NCI-H524 treated with DMSO at 0.1 percent for 48 hours (cell line): ENCODE measurements at places on chromosomes 3 and 15.
A peak's percentile ranks its signal among the peaks of the same experiment; 100 is the strongest.

GRCh38 chr3:27079427-27080257 is 289.5 kb downstream of the NEK10 start:
- no peak for DNase-seq

GRCh38 chr3:194185221-194185620 is 49.3 kb downstream of the HES1 start:
- no peak for DNase-seq

DNA sequence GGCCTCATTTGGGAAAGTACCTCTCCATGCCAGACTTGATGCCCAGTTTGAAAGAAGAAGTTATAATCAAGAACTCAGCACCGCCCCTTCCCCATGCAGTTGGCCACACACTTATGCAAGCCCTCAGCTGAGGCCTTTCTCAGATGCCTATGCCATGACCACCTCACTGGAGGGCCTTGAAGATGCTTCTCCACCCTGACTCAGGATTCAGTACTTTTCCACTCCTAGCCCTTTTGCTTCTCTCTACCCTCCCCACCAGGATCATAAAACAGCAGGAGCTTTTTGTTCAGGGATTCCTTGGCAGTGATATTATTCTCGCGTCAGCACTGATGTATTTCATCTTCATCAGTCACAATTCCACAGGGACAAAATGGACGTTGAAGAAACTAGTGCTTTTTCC is 313.5 kb downstream of the PYDC2 start:
- DNase-seq = no peak

GRCh38 chr3:76138921-76139320 is 353.6 kb upstream of the ZNF717 start:
- no peak for DNase-seq

- DNase-seq = no peak
Measured at GRCh38 chr3:64410226-64410625, 185.0 kb upstream of the PRICKLE2 start.

- DNase-seq = no peak
Measured at GRCh38 chr15:85557385-85557784, 177.0 kb downstream of the AKAP13 start.

DNA sequence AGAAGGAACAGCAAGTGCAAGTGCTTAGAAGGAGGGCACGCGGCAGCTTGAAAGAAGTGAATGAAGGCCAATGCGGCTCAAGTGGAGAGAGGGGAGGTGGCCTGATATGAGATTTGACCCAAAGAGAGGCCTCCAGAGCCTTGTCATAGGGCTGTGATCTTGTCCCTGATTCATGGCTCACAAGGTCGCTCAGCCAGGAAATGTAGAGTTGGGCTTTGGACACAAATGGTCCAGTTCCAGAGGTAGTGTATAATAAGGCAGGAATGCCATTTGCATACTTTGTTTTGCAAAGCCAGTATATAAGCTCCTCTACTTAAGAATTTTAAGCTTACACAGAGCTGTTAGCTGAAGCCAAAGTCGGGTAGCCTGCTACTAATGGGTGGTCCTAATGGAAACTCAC is 33.7 kb downstream of the HGD start:
- no peak for DNase-seq

GRCh38 chr15:29355477-29355876 is 85.9 kb upstream of the NSMCE3 start:
- no peak for DNase-seq

- DNase-seq = no peak
Measured at GRCh38 chr3:152319831-152320617, 51.3 kb downstream of the MBNL1 start.

GRCh38 chr3:11220230-11220629 is 52.0 kb upstream of the ATG7 start:
- DNase-seq = no peak

DNA sequence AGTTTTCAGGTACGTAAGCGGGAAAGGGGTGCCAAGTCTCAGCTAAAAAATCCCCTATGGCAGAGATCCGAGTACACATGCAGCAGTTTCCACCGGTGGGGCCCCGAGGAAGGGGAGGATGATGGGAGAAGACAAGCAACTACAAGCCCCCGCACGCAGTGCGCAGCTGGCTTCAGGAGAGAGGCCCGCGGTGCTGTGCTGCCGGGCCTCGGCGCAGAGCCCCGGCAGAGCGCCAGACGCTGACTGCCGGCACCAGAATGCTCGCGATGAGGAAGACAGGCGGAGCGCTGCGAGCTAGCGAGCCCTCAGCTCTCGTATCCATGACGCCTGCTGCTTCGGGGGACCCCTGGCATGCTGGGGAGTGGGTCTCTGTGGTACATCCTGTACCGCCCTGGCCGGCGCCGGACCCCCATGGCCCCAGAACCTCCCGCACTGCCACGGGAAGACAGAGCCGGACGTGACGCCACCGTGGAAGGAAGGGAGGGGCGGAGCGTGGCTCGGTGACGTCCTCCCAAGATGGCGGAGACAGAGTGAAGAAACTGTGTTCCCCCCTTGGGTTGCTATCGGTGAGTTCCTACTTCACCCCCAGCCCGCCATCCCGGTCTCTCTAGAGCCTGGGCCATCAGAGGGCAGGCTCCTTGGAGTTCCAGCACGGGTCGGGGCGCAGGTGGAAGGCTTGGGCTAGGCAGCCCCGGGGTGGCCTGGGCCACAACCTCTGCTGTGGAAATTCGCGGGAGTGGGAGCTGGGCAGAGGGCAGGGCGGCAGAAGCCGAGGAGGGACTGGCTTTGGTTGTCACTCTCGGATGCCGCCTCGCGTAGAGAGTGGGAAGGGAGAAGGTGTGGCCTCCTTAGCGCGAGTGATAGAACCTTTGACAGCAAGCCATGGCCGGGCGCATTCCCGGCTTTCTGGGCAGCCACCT is at the start of gene MYNN:
Gene MYNN (plus strand): TSS at position 500 of the 920 bp plus-strand sequence. CDS start 900 bp downstream, outside the sequence.
- DNase-seq = peak; percentile 69

- DNase-seq = no peak
Measured at GRCh38 chr3:24454393-24454792, 40.3 kb downstream of the THRB start.

DNA sequence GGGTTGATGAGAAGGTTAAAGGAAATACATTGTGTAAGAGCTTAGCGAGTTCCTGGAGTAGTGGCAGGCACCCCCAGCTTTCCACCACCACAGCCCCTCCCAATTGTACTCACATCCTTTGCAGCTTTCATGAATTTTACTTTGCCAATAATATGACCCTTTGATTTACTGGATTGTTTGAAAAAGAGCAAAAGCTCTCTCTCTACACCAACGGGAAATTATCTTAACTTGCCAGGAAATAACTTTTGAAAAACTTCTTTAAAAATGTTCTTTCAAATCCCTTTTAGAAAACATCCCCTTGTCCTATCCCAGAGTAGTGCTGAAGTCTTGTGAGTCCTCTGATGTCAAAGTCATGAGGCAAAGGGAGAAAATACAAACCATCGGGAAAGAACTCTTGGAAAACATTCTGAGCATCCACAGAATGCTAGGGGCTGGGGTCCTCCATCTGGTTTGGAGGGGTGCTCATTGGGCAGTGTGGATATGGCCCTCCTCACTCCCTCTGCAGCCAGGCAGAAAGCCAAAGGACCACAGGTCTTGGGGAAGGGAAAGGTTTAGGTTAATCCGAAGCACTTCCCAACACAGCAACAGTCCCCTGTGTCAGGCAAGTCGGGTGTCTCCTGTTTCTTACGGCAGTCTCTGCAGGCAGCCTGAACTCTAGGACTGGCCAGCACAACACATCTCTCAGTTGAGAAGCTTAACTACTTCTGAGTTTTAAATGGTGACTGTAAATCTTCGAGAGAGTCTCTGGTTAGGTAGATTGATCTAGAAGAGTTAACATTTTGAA is 36.5 kb downstream of the BOC start:
- no peak for DNase-seq

DNA sequence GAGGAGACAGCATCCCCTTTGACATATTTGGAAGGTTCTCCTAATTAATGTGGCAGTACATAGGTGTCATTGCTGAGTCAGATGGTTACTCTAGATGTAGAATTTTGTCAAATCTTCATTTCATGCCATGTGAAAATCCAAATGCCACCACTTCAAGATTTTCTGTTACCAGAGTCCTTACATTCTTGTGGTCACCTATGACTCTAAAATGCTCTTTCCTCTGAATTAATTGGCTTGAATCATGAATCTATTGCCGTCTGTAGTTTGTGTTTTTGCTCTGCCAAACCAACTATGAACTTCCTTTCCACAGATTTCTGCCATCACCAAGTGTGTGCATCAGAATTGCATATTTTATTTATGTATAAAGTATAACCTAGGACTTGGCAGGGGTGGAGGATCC is 269.4 kb upstream of the ZPLD1 start:
- DNase-seq = no peak

GRCh38 chr15:60297047-60297446 is 100.7 kb downstream of the ANXA2 start:
- no peak for DNase-seq

- DNase-seq = peak; percentile 69
Measured at GRCh38 chr15:31297575-31298456, 28.8 kb upstream of the KLF13 start.

DNA sequence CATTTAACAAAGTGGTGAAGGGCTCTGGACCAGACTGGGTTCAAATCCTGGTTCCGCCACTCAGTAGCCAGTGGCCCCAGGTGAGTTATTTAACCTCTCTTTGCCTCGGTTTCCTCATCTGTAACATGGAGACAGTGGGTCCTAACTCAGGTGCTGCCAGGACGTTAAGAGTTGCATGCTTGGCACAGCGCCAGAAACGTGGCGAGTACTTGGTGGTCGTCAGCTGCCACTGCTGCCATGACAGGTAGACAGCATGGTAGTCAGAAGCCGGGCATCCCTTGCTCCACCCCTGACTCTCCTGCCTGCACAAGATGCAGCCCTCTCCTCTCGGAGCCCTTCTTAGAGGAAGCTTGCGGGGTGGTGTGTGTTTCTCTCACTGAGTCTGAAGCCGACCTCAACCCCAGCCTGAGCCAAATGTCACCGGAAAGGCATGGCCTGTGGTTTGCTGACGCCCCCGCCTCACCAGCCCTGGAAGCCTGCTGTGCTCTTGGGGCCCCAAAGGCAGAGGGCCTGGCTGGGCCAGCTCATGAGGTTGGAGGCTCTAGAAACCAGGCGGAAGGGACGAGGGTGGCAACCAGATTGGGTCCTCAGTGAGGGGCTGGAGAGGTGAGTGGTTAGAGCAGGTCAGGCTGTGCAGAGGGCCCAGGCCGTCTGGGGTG is 160.8 kb upstream of the TLE3 start:
- DNase-seq = no peak

DNA sequence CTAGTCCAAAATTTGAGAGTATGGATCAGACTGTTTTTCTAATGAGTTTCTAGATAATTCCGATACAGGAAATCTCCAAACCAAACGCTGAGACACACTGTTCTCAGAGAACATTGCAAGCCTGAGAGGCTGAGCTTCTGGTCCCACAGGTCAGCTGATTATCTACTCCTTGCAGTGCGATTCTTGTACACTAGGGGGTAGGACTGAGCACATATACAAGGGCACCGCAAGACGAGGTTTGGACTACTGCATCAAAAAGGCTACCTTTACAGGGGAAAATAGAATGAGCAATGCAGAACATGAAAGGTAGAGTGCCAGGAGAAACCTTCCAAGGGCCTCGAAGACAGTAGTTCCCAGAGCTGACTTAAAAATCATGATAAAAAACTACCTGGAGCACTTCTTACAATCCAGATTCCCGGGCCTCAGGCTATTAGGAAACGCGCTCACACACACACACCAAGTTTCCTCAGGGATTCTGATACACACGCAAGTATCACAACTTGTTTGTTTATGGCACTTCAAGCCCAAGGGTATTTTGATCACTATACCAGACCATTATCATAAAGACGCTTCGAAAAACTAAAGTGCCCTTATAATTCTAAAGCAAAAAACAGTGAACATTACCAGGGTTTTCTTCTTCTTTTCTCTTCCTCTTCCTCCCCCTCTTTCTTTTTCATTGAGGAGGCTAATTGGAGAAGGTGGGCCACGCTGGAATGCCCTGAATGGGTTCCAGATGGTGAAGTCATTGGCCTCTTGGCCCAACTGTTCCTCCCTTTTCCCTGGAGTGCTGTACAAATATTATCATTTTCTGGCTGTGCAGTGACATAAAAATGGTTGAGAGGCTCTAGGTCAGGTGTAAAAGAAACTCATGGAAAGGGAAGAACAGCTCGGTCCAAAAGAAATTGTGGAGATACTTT is 61.8 kb downstream of the SLC12A8 start:
- DNase-seq = peak; percentile 62

DNA sequence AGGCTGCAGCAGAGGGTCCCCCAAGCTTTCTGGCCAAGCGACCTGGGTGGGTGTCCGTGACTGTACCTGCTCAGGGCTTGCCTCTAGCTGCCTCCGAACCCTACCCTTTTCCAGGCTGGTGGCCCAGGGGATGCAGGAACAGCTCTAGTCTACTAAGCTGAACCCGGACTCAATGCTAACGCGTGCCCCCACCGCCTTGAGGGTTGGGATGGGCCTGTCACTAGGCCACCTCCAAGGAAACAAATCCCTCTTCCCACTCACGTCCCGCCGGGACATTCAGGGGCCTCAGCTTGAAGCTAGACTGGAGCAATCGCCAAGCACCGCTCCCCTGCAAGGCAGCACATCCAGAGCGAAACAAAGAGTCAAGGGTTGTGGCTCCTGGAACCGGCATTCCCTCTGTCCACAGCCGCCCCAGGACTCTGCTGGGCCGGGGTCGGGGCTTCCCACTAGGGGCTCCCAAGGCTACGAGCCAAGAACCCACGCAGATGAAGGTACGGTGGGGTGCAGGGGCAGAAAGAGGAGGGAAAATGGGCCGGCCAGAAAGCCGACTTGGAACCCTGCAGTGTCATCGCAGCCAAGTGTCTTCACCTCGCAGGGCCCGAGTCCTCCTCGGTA is 2.9 kb downstream of the FBXL22 start:
- no peak for DNase-seq

- no peak for DNase-seq
Measured at GRCh38 chr15:34603095-34603494, 19.6 kb upstream of the GOLGA8B start.

DNA sequence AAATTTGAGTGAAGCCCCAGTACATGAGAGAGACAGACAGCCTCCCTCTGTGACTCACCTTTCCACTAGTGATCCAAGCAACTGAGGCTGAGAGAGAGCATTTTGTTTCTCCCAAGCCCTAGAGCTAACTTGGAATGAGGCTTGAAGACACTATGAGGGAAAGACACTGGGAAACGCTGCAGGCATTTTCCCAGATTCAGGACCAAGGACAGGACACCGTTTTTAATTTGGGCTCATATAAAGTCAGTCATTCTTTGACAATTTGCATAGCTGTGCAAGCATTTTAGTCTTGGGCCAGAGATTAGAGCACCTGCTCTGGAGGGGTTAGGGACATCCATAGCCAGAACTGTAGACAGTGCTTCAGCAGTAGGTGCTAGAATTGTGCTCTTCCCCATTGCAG is 249.0 kb downstream of the AGBL1 start:
- DNase-seq = no peak

GRCh38 chr3:179513862-179514261 is 48.9 kb upstream of the ACTL6A start:
- DNase-seq = no peak

- no peak for DNase-seq
Measured at GRCh38 chr3:116179091-116179490, 266.2 kb downstream of the LSAMP start.

- no peak for DNase-seq
Measured at GRCh38 chr3:190238871-190239270, 83.4 kb downstream of the CLDN1 start.

- no peak for DNase-seq
Measured at GRCh38 chr3:119427669-119428068, 35.7 kb downstream of the TMEM39A start.
